ENCODE measurements at places on chromosomes 12 and 14.

GRCh38 chr14:80862541-80862940, 79.0 kb downstream of the CEP128 start:
- no peak for DNase-seq

GRCh38 chr14:20551606-20552005, 9.2 kb downstream of the RNASE9 start:
- DNase-seq = no peak

- peak; percentile 73 for DNase-seq
These were observed 12.0 kb downstream of the LUM start for GRCh38 chr12:91099341-91099740.

DNA sequence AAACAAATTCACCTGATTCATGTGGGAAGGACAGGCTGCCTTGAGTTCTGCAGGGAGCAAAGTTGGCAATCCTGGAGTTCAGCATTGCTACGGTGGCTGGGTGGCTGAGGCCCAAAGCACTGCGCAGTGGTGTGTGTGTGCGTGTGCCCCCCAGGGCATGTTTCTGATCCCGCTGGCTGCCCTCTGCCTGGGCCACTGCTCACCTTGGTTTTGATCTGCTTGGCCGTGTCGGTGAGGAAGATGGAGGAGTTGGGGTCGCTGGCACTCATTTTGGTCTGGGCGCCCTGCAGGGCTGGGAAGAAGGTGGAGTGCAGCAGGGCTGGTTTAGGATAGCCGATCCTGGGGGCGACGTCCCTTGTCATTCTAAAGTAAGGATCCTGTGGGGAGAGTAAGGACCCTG, 19.1 kb downstream of the SLC25A47 start:
- DNase-seq = no peak

DNA sequence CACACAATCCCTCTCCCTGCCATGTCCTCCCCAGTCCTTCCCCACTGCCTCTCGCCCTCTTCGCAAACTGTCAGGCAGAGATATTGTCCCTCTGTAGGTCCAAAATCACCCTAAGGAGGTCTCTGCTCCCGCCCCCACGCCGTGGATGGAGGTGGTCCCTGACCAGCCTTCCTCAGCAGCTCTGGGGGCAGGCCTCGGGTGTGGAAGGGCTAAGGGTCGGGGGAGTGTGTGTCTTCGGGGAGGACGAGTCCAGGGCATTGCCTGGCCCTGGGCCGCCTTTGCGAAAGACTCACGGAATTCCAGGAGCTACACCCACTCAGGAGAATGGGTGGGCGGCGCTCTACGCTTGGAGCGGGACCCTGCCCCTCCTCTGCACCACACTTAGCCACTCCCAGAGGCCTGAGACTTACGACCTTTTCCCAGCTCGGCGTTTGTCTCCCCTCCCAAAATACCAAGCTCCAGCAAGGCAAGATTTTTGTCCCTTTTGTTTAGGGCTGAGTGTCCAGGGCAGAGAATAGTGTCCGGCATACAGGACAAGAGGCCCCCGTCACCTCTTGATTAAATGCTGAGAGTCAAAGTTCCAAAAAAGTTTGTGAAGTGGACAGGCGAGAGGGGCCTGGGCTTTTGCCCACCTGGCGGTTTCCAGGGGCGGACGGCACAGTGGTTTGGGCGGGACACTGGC, 881 bp downstream of the PYGL start:
- no peak for DNase-seq

- peak; percentile 67 for DNase-seq
These were observed 61.0 kb downstream of the LRRC74A start for GRCh38 chr14:76887191-76887590.

GRCh38 chr12:57513266-57513665, 7.0 kb downstream of the DDIT3 start:
- DNase-seq = no peak

GRCh38 chr12:19148860-19149259, 19.3 kb downstream of the PLEKHA5 start:
- no peak for DNase-seq

- DNase-seq = peak; percentile 42
These were observed 10.6 kb downstream of the GRIP1 start for GRCh38 chr12:66668311-66668710.

DNA sequence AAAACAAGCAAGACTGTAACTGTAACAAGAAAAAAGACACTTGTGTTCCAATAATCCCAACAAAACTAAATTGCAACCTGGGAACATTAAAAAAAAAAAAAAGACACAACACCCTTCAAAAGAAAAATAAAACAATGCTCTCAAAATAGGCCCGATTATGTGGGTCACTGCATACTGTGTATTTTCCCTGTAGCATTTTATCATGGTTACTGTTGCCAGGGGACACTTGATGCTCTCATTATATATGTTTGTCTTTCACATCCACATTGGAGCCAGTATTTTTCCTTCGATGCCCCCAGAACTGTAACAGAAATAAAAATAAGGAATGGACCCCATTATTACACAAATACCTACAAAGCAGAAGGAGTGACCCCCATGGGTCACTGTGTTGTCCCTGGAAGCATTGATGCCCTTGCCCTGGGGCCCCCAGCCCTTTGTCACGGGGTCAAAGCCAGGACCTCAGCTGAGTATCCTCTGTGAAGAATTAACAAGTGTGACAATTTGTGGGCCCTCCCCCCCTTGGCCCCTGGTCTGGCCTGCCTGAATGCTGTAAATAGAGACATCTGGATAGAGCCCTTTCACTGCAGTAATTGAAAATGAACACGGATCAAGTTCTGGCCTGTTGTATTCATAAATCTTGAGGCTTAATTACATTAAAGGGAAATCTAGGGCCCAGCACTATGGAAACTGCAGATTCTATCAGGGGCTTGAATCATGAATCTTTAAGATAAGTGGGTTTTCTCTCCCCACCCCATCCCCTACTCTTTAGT, 72.8 kb downstream of the C12orf42 start:
- peak; percentile 59 for DNase-seq

DNA sequence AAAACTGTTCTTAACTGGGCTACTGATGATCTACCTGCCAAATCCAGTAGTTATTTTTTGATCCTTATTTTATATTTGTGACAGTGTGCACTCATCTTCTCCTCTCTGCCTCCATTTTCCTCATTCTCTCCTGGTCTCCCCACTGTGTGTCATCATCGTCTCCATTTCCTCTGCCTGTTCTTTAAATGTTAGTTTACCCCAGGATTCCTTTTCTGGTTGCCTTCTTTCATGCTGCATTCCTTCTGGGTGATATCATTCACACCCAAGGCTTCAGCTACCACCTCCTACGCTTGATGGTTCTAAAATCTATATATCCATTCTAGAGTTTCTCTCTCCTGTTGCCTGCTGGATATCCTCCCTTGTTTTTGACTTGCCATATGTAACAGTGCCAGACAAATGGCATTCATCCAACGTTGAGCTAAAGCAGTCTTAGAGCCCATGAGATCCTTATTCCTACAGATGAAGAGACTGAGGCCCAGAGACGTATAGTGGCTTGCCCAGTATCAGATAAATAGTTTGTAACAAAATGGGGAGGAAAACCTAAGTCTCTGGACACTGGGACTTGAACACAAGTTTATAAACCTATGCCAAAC, 109.5 kb downstream of the DIP2B start:
- DNase-seq = peak; percentile 12

DNA sequence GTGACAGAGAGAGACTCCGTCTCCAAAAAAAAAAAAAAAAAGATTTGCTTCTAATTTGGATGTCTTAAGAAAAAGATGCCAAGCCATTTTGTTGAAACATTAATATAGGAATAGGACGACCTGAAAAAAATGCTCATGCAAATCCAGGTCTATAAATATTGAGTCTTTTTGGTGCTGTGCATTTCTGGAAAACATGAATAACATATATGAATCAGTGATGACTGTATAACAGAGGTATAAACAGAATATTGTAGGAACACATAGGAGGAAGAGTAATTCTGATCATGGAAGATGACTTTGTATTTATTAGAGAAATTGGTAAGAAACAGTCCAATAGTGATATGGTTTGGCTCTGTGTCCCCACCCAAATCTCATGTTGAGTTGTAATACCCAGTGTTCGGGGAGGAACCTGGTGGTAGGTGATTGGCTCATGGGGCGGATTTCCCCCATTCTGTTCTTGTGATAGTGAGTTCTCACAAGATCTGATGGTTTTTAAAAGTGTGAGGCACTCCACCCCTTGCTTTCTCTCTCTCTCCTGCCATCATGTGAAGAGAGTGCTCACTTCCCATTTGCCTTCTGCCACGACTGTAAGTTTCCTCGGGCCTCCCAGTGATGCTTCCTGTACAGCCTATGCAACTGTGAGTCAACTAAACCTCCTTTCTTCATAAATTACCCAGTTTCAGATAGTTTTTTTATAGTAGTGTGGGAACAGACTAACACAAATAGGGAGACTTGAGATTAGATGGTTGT, 3.0 kb upstream of the SRSF5 start:
- DNase-seq = no peak

- DNase-seq = no peak
These were observed 99.5 kb downstream of the SYNE2 start for GRCh38 chr14:63952053-63952932.

DNA sequence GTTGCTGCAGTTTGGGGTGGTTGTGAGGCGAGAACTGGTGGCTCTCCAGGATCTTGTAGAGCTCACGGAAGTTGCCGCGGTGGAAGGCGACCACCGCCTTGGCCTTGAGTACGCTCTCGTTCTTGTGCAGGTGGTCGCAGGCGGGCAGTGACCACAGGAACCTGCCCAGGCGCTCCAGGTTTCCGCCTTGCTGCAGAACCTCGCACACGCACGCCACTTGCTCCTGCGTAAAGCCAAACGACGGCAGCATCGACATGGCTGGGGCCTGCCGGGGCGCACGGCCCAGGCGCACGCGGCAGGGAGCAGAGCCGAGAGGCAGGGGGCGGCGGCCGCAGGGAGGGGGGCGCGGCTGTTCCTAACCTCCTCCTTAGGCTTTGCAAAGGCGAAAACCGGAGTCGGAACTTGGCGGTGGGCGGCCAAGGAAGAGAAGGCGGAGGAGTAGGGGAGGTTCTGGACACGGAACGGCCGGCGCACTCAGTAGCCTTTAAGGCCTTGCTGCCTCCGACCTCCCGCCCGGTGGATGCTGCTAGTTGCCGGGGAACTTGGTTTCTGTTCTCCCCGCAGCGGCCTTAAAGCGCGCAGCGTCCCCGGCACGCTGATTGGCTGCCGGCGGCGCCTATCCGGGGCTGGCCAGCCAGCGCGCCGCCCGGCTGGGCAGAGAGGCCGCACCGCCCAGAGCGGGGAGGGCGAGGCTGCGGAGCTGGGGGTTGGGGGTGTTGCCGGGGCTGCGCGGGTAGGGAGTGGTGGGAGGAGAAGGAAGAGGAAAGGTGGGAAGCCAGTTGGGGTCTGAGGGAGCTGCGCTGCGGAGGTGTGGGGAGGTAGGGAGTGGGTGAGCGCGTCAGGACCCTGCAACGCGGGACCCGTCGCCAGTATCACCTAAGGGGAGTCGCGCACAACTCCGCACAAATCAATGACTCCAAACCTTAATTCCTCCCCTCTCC, at the start of gene SIX1:
TSS of gene SIX1 (minus strand) at position 544 of the 941 bp plus-strand sequence. CDS start at position 256, 288 bp downstream.
- DNase-seq = peak; percentile 73

- DNase-seq = peak; percentile 29
These were observed 84.5 kb upstream of the CDKN3 start for GRCh38 chr14:54312166-54312801.

- DNase-seq = no peak
These were observed 450.2 kb upstream of the MDGA2 start for GRCh38 chr14:48125654-48126053.

GRCh38 chr12:89173096-89173495, 179.2 kb downstream of the DUSP6 start:
- DNase-seq = no peak

DNA sequence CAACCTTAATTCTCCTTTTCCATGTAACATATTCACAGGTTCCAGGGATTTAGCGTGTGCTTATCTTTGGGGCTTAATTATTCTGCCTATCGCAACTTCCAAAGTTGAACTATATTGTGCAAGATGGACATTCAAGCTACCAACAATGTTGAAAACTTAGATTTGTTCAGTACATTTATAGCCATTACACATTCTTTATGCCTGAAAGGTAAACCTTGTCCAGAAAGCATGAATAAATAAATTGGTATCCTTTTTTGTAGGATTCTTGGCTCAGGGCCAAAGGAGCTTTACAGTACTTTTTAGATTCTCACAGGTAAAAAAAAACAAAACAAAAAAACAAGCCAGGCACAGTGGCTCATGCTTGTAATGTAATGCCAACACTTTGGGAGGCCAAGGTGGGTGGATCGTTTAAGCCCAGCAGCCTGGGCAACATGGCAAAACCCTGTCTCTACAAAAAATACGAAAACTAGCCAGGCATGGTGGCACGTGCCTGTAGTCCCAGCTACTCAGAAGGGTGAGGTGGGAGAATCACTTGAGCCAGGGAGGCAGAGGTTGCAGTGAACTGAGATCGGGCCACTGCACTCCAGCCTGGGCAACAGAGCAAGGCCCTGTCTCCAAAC, 3.3 kb downstream of the C12orf56 start:
- no peak for DNase-seq

- no peak for DNase-seq
These were observed 578 bp downstream of the PPP1R13B start for GRCh38 chr14:103846543-103847450.

GRCh38 chr14:26527095-26527494, 70.7 kb downstream of the NOVA1 start:
- no peak for DNase-seq

DNA sequence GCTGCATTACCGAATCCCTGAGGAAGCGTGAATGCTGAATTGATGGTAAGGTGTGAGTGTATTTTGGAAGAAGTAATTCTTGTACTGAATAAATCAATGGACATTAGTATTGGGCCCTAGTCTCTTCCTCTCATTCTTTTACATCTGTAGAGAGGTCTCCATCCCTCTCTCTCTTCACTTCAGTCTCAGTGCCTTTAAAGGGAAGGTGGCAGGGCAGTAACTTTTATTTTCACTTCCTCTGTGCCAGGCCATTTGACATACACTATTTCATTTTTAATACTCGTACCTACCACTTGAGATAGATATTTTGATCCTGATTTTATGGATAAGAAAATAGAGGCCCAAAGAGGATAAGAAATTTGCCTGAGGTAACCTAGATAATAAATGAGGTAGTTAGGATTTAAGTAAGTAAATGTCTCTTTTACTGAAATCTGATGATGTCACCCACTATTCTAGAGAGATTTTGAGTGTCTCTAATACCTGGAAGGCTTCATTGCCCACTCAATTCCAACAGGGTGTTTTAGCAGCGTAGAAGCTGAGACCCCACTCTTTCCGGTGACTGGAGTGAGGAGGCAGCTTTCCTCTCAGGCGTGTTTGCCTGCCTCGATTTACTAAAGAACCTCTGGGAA, 177.9 kb upstream of the PRICKLE1 start:
- DNase-seq = no peak

DNA sequence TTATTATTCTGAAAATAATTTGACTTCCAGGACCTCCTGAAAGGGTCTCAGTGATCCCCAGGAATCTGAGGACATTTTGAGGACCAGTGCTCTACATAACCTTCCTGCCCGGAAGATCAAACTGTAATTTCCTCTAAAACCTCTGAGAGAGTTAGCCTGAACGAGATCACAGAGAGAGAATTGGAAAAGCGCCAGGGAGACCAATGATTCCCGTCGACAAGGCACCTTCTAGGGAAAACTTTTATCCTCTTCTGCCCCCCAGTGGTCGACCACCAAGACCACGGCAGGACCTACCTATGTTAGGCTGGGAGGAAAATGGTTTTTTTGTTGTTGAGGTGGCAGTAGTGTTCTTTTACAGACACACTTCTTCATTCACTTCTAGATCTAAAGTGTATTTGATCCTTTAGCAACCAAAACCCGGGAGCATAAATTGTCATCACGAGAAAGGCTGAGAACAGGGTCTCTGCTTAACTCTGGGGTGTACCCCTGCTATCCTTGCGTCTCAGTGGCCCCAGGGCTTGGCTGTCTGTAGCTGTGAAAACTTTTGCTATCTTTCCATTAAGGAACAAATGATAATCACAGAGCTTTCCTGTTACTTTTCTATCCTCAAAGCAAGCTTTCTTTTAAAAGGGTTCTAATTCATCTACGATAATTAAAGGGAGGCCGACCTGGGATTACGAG, 62.9 kb upstream of the NID2 start:
- DNase-seq = peak; percentile 94
